ENCODE measurements at places on chromosomes 5 and 9.

DNA sequence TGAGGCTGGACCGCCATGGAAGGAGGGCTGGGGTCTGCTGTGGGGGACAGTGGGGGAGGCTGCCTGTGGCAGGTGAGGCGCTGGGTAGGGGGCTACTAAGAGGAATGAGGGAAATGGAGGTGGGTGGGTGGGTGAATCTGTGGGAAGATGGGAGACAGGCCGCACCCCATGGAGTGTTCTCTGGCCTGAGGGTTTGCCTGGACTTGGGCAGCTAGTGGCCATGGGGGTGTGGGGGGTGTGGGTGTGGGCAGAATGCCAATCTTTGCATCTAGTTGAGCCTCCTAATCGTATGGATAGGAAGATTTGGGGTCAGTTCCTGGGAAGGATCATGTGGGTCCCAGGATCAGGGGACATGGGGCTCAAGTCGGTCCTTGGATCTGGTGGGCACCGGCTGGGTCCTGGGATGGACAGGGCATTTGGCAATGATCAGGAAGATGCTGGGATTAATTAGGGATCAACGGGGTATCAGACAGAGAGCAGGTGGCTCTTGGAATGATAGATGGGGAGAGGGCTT lies 518 bp downstream of the ZDHHC12 start:
- DNase-seq: no peak

GRCh38 chr9:14063756-14064155 lies 250.2 kb downstream of the NFIB start:
- DNase-seq: no peak

DNA sequence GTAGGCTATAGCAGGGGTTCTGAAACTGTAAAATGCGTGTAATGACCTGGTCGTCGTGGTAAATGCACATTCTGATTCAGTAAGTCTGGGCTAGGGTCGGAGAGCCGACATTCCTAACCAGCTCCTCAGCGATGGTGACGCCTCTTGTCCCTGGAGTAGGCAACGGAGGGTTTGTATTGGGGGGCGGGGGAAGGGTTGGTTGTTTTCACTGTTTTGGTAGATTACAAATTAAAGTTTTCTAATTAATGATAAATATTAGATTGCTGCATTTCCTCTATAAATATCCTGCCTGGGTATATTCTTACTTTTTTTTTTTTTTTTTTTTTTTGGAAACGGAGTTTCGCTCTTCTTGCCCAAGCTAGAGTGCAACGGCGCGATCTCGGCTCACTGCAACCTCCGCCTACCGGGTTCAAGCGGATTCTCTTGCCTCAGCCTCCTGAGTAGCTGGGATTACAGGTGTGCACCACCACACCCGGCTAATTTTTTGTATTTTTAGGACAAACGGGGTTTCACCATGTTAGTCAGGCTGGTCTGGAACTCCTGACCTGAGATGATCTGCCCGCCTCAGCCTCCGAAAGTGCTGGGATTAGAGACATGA lies 566 bp upstream of the ALDH7A1 start:
- no peak for DNase-seq

- no peak for DNase-seq
Measured at GRCh38 chr9:86614871-86615849, 260.9 kb upstream of the TUT7 start.

DNA sequence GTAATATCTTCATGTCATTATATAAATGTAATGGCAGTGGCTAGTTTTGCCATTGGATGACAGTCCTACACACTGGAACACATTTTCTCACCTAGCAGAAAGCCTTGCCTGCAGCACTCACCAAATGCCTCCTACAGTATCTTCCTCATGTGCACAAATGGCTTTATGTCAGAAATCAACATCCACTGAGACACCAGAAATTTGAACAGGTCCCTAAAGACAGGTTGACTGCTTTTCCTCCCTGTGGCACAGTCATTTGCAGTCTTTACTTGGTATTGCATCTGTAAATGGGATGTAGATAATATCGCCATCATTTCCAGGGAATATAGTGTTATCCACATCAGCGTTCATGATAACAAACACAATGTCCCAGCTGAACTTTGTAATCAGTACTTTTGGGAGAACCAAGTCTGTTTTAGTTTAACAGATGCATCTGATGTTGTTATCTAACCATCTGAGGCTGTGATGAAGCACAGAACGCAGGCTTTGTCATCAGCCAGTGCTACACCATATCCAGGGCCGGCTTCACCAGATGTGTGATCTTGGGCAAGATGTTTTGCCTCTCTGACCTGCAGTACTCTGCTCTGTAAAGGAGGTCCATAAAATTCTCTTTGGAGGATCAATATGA lies 83.9 kb upstream of the TAS2R1 start:
- no peak for DNase-seq

DNA sequence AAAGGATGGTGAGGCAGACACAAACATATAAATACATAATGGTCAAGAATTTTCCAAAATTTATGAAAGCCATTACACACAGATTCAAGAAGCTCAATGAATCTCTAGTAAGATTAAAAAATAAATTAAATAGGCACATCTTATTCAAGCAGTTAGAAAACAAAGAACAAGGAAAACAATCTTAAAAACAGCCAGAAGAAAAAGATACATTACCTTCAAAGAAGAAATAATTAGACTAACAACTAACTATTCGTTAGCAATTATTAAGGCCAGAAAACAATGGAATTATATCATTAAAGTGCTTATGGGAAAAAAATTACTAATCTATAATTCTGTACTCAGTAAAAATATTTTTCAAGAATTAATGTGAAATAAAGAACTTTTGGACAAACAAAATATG lies 593.1 kb downstream of the EBF1 start:
- DNase-seq: no peak

- no peak for DNase-seq
Measured at GRCh38 chr5:34447424-34447823, 208.7 kb upstream of the RAI14 start.

DNA sequence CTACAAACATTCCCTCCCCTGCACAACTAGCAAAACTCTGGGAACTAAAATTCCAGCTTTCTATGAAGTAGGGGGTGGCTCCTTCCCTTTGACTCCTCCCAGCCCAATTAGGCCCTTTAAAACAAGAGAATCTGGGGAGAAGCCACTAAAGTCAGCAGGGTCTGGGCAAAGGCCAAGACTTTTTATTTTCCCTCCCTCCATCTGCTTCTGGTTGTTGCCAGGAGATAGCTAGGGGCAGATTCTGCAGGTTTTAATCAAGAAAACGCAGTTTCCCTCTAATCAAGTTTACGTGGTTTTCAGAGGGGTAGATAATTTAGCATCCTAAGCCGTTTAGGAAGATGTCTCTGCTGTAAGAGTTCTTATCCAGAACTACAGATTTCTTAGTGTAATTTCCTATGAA lies 114.5 kb upstream of the CDH6 start:
- no peak for DNase-seq

- no peak for DNase-seq
Measured at GRCh38 chr9:2469681-2470221, 151.8 kb upstream of the VLDLR start.

DNA sequence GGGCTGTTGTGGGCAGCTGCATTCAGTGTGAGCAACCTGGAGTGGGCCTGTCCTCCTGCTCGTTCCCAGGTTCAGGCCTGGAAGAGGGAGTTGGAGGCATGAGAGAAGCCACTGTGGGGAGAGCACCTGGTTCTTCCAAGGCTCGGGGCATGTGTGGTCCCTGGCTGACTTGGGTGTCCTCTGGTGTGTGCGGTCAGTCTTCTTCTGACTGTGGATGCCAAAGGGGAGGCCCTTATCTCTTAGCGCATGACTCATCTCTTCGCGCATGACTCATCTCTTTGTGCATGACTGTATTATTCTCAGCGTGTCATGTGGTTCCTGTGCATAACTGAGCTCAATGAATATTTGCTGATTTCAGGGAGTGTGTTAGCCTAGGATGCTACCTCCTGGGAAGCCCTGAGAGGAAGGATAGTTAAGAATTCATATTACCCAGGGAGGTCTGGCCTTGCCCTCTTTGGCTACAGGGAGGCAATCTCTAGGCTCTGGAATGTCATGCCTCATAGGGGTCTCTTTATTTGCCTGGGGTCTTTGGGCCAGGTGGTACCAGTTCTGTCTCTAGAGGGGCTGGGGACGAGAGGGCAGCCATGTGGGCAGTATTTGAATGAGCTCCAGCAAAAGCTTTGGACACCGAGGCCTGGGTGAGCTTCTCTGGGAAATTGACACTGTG lies 188.7 kb downstream of the HSPA4 start:
- no peak for DNase-seq

DNA sequence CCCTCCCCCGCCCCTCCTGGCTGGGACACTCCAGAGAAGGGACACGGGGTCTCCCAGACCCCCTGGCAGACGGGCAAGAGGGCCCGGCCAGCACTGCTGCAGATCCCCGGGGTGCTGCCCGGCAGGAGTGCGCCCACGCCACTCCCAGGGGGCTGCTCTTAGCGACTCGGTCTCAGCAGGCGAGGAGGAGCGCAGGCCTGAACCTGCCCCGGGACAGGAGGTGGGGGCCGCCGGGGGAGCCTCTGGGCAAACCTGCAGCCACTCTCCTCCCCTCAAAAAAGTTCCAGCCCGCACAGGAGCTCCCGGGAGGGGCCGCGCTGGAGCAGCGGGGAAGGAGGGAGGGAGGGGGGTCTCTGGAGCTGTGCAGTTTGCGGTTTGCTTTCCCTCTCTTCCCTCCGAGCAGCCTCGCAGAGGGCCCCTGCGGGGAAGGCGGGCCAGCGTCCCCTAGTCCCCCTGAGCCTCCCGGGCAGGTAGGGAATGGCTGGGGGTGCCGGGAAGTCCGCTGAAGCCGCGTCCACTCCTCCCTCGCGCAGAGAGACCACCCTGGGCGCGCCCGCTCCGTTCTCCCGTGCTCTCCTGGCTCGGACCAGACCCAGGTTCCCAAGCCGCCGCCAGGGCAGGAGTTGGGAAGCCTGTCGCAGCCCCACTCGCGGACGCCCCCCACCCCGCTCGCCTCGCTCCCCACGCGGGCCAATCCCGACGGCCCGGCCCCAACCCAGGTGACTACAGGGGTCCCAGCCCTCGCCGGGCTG lies 44.2 kb downstream of the NACC2 start:
- DNase-seq: no peak

- DNase-seq: no peak
Measured at GRCh38 chr9:14031810-14032209, 282.1 kb downstream of the NFIB start.

DNA sequence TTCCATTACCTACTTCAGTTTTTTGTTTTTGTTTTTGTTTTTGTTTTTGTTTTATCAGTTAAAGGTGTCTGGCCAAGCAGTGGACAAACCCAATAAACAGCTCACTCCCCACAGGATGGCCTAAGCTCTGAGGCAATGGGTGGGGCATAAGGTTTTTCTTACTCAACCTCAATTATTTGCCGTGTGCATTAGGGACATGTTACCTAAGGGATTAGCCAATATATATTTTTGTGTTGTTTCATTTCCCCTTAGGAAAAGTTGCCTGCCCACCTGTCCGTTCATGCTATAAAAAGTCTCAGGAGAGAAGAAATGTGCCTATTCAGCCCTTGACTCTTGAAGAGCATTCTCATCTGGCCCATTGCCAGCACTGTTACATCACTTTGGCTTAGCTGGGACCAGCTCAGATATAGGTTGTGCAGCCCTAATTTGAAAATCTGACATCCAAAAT lies 7.3 kb downstream of the SH3RF2 start:
- no peak for DNase-seq

GRCh38 chr9:37559855-37560592 lies 16.2 kb downstream of the FBXO10 start:
- no peak for DNase-seq

GRCh38 chr5:329121-329735 lies 7.7 kb downstream of the AHRR start:
- no peak for DNase-seq

DNA sequence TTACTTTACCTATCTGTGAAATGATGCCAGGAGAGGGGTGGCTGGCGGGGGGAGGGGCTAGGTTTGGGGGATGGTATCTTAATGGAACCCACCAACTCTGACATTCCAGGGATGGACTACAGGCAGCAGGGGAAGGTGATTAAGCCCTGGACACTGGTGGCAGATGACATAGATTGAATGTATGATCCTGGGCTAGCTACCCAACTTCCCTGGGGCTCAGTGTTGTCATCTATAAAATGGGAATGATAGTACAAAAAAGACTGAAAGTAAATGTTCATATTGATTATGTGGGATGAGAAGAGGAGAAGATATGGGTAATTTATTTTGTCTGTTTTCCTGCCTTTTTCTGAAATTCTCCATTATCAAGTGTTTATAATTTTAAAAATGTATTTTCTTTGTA lies 6.2 kb downstream of the CORO2A start:
- no peak for DNase-seq

DNA sequence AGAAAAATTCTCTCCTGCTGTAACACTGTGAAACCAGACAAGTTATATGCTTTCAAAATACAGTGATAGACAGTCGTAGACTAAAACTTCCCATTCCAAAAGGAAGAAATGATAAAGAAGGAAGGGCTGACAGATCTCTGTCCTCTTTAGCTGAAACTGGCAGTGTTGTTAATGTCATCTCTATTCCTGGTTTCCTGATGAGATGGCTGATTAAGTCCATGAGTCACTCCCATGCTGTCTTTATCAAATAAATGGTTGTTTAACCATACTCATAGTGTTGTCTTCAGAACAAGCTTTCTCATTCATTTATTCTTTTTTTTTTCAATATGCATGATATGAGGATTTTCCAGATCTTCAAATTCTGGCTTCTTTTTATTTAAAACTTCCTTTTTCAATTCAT lies 952.2 kb upstream of the WWC1 start:
- no peak for DNase-seq

Measured in activated CD4-positive, alpha-beta T cell treated with anti-CD3 and anti-CD28 coated beads, Interleukin-2, amount 50 U/mL, for 4 hours (primary cell).